CD8-positive, alpha-beta memory T cell (primary cell): ENCODE measurements at places on chromosomes 4 and X. TPM values are rescaled to one million over a fixed set of nuclear protein-coding genes. Genes with fewer than 3 reads are reported as not detected.

The KCTD8 gene
- not detected for total RNA-seq

The PABPC4L gene
- total RNA-seq = not detected

DNA sequence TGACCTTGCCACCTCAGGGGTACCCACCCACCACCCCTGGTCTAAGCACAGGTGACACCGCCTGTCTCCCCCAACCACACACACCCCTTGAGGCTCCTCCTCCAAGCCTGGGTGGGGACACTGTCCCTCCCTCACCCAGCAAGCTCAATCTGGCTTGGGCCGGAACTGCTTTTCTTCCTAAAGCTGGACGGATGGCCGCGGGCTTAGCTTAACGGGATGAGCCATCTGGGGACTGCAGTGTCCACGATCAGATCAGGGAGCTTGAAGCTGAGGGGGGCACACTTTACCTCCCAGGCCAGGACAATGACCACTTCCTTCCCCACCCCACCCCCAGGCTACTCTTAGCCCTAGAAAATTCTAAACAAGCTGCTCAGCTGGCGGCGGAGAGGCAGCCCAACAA, 1.0 kb upstream of the SLC6A8 start:
- no peak for DNase-seq

DNA sequence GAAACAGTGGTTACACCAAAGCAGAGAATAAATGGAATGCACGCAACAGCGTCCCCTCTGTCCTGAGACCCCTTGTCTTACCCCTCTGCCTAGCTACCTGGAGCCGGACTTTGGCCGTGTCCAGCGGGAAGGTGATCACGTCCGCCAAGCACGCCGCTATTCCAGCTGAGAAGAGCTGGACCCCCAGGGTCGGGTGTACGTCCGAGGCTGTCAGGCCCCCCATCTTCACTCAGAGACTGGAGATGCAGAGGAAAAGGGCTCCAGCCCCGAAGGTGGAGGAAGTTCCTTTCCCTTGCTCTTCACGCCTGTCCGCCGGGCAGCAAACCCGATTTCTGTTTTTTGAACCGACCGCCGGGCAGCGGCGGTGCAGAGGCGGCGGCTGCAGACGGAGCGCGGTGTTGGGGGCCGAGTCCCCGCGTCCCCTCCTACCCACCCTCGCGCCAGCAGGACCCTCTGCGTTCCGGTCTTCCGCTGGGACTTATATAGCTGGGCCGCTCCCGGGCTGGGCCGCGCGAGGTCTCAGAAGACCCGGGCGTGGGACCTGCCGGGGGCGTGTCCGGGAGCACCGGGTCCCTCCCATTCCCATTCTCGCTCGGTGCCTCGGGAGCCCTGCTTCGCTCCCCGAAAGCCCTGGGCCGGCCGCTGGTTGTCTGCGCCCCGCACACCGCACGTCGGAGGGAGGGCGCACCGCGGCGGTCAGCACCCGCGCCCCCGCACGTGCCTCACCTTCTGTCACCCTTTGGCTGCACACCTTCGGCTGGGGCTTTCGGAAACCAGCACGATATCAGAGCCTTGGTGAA, at the start of gene UCP1:
UCP1 (minus strand) TSS at position 455 of the 800 bp plus-strand sequence; CDS start at position 223, 232 bp downstream.
- no peak for DNase-seq

DNA sequence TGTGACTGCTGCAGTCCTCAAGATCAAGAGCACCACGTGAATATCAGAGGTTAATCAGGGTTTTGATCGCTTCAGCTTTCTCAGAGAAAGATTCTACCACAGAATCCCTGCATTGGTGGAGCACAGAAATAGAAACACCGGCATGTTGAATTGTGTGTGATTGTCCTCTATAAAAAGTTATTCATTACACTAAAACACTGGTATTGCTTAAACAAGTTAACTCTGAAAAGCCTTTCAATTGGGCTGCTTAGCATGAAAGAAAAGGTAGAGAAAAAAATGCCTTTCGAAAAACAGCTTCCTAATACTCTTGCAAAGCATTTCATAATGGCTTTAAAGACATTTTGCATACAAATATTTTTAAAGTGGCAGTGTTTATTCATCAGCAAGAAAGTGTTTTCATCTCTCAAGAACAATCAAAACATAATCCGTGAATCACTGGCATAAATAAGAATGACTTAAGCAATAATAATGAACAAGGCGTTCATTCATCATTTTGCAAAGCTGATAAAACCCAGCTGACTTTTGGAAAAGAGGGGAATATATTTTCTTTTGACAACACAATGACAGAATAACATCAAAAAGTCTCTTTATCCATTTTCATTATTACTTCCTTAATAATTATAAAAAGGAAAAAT, 61.1 kb downstream of the HELT start:
- no peak for DNase-seq

The CXXC4 gene
- total RNA-seq = not detected

DNA sequence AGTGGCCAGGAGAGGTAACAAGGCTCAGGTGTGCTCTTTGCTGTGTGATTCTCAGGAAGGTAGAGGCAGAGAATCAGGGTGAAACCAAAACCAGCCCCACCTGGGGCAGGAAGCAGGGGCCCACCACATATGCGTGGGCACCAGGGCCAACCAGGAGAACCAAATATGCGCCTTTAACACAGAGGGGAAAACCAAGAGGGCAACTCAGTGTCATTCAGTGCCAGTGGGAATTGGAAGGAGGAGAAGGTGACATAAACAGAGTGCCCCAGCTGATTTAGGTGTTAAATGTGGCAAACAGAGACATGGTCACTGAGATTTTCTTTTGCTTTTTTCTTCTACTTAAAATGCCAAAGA, 106.8 kb upstream of the MAMLD1 start:
- no peak for DNase-seq

The SLC9B1 gene
- total RNA-seq = 1.7 TPM

- no peak for DNase-seq
Measured at GRCh38 chr4:95742179-95742578, 97.7 kb upstream of the PDHA2 start.

- no peak for DNase-seq
Measured at GRCh38 chr4:4783847-4784246, 75.6 kb upstream of the MSX1 start.

DNA sequence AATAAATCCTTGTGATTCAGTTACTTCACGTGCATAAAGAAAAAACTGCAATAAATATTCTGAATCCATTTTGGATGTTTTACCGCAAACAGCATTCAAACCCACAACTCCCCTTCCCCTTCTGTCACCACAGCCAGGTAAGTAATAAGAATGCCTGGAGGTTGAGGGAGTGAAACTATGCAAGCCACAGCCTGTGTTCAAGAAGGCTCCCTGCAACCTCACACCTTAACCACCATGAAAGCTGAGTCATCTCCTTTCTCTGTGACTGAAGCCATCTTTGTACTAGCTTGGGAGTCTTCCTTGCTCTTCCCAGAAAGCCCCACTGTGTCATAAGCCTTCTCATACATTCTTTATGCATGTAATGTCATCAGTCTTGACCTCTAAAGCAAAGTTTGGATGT, 297.0 kb upstream of the PUDP start:
- DNase-seq = no peak
